ENCODE measurements at places on chromosomes 11 and 22.
A peak's percentile ranks its signal among the peaks of the same experiment; 100 is the strongest.

DNA sequence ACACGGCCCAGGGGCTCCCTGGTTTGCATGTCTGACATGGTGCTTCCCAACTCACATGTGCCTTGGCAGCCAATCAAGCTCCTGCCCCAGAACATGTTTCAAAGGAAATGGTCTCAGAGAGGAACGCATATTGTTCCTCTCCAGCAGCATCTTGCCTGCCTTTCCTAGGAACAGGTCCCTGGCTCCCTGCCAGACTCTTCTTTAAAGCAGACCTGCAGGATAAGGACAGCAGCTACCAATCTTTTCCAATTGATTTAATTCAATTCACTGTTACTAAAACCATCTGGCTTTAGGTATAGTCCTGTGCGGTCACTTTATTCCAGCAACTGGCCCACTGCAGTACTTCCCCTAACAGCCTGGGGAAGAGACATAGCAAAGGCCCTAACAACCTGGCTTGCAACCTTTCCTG lies 79.9 kb downstream of the AMBRA1 start:
- DNase-seq: no peak

- no peak for DNase-seq
Observed at GRCh38 chr11:19814421-19814820, 101.8 kb downstream of the NAV2 start.

GRCh38 chr22:41899110-41899509 lies 15.8 kb downstream of the SHISA8 start:
- no peak for DNase-seq

GRCh38 chr22:47802421-47802820 lies 1040.0 kb downstream of the TBC1D22A start:
- no peak for DNase-seq

DNA sequence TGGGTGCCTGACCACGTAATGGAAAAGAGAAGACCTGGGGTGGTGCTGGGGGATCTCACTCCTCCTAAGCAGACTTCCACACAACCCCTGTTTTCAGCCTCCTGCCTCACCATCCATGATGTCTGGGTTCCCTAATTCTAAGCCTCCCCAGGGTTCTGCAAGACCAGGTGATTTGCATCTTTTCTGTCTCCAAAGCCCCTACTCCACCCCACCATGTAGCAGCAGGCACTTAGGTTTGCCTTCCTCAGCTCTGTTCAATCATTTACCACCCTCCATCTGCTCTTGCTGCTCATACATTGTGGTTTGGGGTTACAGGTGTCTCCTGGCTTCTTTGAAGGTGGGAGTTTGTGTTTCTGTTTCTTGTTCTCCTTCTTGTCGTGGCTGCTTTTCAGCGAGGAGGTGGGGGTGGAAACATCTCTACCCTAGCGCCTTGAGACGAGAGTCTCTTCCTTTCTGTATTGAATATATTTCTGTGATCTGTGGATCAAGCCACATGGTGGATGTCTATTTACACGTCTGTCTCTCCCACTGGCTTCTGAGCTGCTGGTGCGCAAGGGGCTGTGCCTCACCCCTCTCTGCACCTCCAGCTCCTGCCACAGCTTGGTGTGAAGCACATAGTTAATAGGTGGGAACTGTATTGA lies 6.6 kb upstream of the SSTR3 start:
- peak; percentile 86 for DNase-seq

GRCh38 chr22:47303161-47303890 lies 540.9 kb downstream of the TBC1D22A start:
- DNase-seq: no peak

- no peak for DNase-seq
Observed at GRCh38 chr11:122803716-122804115, 34.6 kb upstream of the CRTAM start.

GRCh38 chr11:59954219-59954847 lies 9.5 kb upstream of the OOSP4A start:
- DNase-seq: no peak

DNA sequence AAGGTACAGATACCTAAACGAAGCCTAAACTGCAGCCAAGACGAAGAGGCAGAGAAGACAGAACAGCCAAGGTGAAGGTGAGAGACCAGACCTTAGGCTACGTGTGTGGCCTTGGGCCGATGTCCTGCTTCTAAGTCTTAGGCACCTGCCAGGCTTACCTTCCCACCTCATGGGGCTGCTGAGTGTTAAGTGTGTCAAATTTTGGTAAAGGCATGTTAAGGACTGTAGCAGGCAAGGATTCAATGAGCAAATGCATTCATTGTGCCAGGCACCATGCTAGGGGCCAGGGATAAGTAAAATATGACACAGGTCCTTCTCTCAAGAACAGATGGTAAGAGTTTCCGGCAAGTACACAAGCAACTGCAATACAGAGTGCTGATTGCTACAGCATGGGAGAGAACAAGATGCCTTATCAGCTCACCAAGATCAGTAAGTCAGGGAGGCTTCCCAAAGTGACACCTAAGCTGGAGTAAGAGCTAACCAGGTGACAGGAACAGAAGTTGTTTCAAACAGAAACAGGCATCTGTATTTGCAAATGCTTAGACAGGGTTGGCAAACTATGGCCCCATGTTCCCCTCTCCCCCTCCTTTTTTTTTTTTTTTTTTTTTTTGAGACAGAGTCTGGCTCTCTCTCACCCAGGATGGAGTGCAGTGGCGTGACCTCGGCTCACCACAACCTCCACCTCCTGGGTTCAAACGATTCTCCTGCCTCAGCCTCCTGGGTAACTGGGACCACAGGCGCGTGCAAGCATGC lies 46.7 kb downstream of the CLTCL1 start:
- no peak for DNase-seq

GRCh38 chr11:12195768-12196167 lies 85.4 kb downstream of the MICAL2 start:
- DNase-seq: no peak

DNA sequence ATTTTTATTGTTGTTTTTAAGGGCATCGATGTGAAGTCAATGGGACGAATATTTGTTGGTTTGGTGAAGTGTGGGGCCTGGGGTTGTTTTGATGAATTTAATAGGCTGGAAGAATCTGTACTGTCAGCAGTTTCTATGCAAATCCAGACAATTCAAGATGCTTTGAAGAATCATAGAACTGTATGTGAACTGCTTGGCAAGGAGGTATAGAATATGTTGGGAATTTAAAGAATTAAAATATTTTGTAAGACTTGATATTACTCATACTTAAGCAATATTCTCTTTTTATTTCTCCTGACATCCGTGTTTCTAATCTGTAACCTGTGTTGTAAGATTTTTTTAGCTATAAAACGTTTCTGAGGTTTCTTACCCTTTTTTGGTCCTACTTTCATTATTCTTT lies 61.6 kb downstream of the DYNC2H1 start:
- no peak for DNase-seq

DNA sequence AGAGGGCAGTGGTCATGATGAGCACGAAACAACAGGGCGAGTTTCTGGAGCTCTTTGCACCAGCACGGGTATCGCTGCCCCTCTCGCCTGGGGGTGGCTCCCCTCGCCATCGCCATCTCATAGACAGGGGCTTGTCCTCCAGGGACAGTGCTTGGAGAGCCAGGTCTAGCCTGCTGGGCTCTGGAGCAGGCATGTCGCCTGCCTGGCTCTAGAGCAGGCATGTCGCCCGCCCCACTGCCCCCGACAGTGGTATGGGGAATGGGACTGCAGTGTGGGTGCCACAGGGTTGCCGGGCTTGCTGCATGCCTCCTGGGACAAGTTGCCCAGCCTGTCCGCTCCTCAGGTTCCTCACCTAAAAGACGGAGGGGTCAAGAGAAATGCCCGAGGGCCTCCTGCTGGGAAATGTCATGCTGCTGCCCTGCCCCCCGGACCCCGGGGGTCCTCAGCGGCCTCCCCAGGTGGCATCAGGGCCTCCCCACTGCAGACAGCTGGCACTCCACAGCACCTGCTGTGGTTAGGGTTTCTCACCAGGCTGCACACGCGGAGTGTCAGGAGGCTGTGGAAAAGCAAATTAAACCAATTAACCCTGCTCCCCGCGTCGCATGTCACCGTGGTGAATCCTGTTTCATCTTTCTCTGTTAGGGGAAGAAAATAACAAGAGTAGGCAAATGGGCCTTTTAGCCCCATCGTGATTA lies 403.0 kb downstream of the TBC1D22A start:
- DNase-seq: no peak

DNA sequence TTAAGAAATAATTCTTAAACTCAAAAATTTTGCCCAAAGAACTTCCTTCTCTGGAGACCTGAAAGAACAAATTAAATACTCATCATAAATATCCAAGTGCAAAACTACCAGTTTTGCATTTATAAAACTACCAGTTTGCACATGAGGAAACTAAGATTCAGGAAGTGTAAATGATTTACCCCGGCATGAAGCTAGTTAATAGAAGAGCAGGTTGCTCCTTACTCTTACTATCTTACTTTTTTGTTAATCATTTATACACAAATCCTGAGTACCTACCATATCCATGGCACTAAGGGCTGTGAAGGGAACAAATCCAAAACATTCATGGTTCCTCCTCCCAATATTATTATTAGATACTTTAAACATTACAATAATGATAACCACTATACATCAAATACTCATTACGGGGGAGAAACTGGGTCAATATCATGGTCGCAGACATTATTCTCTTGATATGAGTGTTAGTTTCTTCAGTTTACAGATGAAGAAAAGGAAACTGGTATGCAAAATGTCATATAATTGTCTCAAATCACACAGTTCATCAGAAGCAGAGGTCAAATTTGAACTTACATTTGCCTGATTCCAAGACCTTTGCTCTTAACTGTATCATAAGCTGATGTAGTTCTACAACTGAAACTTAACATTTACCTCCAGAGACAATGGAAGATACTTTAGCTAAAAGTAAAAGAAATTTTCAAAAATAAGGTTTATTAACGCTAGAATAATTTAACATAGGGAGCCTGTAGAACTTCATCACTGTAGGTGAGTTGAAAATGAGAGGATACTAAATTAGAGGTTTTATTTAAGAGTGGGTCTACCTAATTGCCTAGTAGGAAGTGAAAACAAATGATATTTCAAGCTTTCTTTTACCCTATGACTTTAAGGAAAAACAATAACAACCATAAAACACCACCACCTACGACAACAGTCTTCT lies 74.5 kb downstream of the FAM76B start:
- DNase-seq: no peak

GRCh38 chr11:91257667-91258066 lies 967.0 kb upstream of the FAT3 start:
- DNase-seq: no peak

Measured in RPMI8226 (cell line).